D341Med (cell line): ENCODE measurements at places on chromosomes 1 and 21.

DNA sequence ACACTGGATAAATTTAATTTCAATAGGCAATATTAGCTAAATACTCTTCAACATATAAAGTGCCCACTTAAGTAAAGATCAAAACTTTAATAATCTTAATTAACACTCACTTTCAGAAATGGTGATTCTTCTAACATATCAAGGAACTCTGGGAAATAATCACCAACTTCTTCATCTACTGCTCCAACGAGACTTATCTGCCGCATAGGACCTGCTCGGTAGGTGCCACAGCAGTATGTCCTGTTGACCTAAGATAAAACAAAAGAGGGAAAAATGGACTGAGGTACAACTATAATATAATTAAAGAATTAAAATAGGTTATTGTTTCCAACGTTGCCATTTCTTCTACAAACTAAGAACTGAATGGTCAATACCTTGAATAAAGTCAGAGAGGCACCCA is 18.3 kb upstream of the PHTF1 start:
- DNase-seq: no peak

- no peak for DNase-seq
These were observed 189.5 kb downstream of the RASAL2 start for GRCh38 chr1:178283409-178283808.

DNA sequence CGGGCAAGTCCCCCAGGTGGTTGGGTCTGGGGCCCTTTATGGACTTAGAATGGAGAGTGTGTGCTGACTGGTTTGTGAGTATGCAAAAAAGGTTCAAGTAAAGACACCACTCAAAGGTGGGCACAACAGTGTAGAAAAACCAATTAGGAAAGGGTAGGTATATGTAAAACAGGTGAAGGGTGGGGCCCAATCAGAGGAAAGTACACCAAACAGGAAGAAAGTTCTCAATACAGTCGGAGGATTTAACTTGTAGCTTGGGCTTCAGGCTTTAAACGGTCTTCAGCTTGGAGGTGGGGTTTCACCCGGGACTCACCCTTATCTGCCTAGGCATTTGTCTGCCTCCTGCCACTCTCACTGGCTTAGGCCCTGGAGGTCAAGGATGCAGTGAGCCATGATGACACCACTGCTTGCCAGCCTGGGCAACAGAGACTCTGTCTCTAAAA is 6.8 kb upstream of the PUM1 start:
- no peak for DNase-seq

- DNase-seq: no peak
These were observed 60.1 kb upstream of the NEK2 start for GRCh38 chr1:211735208-211736170.

GRCh38 chr1:118335331-118335732 is 150.3 kb upstream of the SPAG17 start:
- no peak for DNase-seq

GRCh38 chr1:147804942-147805723 is 44.7 kb upstream of the GJA5 start:
- no peak for DNase-seq
